A549 treated with Mapracorat at 1 μM for 4 hours (cell line): ENCODE measurements at places on chromosomes 13 and 19. TPM values are rescaled to one million over a fixed set of nuclear protein-coding genes. Genes with fewer than 3 reads are reported as not detected.

CACNG6 gene
- total RNA-seq, result 9.3 to 13.4 TPM (median 12.4 TPM) in 5 replicates

CDADC1 gene
- 7.1 to 8.8 TPM (median 7.9 TPM) in 5 replicates for total RNA-seq

KBTBD6 gene
- total RNA-seq, result 4.1 to 5.3 TPM (median 4.7 TPM) in 5 replicates

PEX11G gene
- 1.3 to 2.6 TPM (median 1.6 TPM) in 5 replicates for total RNA-seq

ZNF229 gene
- 2.6 to 3.1 TPM (median 2.9 TPM) in 5 replicates for total RNA-seq

PCSK4 gene
- total RNA-seq, result 0.52 to 1.2 TPM (median 1.0 TPM) in 5 replicates

DIS3 gene
- total RNA-seq, result 18.2 to 20.8 TPM (median 18.7 TPM) in 5 replicates
